ENCODE measurements at places on chromosomes 13 and 19.

DNA sequence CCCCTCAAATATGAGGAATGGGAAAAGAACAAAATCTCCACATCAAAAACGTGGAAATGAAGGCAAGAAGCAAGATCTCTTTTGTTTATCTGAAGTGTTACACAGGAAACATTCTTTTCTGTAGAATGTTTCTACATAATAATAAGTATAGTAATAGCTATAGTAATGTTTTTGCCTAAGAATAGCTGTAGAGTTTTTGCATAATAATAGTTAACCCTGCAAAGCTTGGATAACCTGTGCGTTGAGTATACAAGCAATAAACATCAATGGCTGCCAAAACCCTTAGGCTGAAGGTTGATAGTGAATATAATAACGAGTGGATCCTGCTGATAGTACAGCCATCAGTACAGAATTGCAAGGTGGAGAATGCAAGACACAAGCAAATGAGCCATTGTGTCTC lies 11.1 kb upstream of the LILRA5 start:
- no peak for DNase-seq

- no peak for DNase-seq
These were observed 137.5 kb downstream of the KCNRG start for GRCh38 chr13:50152655-50153309.

- no peak for DNase-seq
These were observed 453.7 kb downstream of the GPC6 start for GRCh38 chr13:93680329-93680728.

DNA sequence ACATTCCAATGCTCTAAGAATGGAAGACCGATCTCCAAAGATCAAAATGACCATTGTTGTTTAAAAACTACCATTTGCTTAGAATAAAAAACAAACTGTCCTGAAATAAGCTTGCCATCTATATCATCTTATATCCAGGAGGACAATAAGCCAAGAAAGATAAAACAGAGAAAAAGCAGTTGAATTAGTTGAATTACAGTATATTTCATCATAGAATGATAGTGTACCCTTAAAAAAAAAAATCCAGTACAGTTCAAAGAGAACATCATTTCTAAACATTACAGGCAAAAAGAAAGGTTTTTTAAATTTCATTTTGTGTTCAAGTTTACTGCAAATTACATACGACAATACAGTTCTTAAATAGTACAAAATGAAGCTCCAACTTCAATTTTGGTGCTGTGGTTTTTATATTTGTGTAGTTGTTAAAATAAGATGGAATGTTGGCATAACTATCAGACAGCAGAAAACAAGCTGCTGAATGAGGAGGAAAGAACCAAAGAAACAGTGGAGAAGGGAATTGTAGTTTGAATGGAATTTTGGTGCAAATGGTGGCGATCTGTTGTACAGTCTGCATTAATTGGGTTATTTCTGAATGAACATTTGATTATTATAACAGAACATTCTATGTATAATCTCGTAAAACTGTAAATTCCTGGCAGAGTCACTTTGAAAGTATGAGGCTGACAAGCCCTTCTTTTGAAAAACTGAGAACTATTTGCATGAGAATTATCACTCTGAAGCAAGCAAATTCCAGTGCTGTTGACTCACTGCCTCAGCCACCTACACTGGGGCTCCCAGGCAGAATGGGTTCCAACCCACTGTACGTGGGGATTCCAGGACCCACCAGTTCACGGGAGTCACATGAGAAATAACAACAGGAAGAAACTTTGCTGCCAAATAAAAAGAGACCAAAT lies 37.7 kb downstream of the LHFPL6 start:
- no peak for DNase-seq

DNA sequence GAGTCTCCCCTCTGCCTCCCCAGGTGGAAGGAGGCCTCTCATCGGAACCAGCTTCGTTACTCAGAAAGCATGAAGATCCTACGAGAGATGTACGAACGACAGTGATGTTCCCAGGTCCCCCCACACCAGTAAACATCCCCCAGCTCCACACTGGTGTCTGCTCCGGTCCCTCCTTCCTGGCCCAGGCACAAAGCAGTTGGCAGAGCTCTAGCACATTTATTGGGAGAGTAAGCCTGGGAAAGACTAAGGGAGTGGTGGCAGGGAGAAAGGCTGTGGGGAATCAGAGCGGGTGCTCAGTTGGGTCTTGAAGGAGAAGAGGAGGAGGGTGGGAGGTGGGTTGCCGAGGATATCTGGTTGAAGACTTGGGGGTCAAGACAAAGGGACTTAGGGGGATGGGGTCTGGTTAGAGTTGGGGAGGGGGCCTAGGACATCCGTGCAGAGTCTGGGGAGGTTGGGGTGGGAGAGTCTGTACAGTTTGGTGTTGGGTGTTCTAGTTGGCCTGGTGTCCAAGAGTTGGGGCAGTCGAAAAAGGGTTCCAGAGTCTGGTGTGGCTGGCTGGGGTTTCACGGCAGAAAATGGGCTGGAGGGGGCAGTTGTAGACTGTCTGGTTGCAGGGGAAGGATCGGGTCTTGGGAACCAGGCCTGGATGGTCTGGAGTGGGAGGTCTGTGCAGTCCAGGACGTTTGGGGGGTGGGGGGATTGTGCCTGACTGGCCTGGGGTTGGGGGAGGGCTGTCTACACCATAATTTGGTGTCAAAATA lies 2.3 kb downstream of the HSPB6 start:
- no peak for DNase-seq

DNA sequence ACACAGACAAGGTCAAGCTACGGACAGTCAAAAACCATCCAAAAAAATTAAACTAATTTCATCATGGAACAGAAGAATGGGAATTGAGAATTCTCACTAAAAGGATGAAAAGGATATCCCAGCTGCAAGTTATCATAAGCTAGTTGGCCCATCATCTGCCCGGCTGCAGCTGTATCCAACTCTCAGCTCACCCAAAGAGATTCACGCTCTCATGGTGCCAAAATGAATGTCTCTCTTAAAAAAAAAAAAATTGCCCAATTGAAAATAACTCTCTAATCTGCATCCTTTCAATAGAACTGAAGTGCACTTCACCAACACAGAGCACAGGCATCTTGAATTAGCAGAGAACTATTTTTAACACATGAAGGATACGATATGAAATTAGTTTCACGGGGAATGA lies 20.0 kb downstream of the ENOX1 start:
- DNase-seq: no peak

Data from T-helper 17 cell (primary cell).